ENCODE measurements at places on chromosomes 5 and 9.

GRCh38 chr9:33187519-33188218 lies 20.5 kb upstream of the B4GALT1 start:
- no peak for DNase-seq

- no peak for DNase-seq
Observed at GRCh38 chr5:144812763-144813162, 642.1 kb downstream of the KCTD16 start.

- no peak for DNase-seq
Observed at GRCh38 chr5:80755626-80756025, 100.8 kb upstream of the DHFR start.

- no peak for DNase-seq
Observed at GRCh38 chr5:178766936-178767912, 36.8 kb upstream of the ZNF354A start.

DNA sequence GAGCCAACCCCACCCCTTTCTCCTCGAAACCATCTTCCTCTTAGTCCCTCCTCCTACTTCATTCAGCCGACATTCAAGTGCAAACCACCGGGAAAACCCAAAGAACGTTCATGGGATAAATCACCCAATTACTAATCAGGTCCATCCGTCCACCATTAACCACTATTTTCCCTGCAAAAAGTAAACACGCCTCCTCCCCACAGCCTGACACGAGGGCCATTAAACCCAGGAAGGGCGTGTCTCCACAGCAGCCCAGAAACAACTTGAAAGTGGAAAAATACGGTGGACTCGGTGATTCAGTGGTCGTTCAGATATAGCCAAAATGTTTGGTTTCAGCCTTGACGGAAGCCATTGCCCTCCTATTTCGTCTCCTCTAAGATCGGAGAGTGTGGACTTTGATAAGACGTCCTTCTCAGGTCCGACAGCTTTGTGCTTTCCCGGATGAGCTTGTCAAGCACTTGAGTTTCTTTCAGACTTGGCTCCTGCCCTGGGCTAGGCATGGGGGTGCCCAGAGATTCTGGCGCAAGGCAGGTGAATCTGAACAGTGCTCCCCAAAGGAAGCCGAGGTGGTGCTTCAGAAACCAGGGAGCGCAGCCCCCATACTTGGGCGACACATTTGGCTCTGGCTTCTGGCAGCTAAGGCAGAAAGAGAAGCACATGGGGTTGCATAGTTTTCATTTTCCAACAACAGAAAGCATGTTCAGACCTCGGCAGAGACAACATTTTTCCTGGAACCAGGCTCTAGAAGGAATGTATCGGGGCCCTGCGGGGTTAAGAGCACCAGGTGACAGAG lies 56.6 kb downstream of the SMIM23 start:
- DNase-seq, result no peak

Measured in Karpas-422 (cell line).